PC-9 (cell line): ENCODE measurements at places on chromosomes 16 and 17. TPM values are rescaled to one million over a fixed set of nuclear protein-coding genes. Genes with fewer than 3 reads are reported as not detected.

DNA sequence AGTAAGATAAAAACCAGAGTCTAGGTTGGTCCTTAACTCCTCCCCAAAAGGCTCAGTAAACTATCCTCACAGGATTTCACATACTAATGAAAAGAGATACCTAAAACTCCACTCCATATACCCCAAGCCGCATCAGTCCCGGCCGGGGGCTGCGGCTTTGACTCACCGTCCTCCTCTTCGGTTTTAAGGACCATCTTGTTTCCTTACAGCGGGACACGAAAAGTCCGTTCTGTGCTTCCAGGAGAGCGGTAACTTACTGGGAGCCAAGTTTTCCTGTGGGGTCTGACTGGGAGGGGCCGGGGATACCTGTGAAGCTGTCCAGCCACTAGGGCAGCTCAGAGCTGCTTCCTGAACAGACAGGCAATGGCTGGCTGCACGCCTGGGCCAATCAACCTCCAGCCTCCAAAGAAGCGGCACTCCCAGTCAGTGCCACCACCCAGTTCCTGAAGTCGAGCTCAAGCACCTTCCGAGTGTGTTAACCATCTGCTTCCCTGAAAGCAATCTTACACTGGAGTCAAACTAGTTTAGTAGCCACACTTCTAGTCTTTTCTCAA, 45.5 kb downstream of the CYTH1 start:
- no peaks in the 10 kb centered on the region for H3K36me3 ChIP-seq
- peaks cover 28% of the 10 kb centered on the region for H3K4me1 ChIP-seq
- H3K27me3 ChIP-seq = no peaks in the 10 kb centered on the region
- H3K27ac ChIP-seq = peak overlapping the region; percentile 87

Gene TMEM100
- total RNA-seq = not detected in 2 replicates

DNA sequence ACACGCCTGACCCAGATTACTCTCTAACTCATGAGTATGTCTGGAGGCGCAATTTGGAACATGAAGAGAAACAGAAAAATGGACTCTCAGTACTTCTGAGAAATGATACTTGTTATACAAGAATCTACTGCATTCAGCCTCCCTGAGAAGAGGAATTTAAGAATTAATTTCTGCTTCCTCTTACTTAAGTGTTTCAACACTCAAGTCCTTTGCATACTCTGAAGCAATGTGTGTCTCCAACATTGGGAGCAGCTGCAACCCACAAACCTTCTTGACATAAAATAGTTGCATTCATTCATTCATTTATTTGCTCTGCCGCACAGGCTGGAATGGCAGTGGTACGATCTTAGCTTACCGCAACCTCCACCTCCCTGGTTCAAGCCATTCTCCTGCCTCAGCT, 199.8 kb downstream of the NPIPA7 start:
- H3K4me3 ChIP-seq = no peak overlapping the region
- no peaks in the 10 kb centered on the region for H3K36me3 ChIP-seq
- 0 out of 2 replicates have a peak, but pooled peaks cover 2% of the 10 kb centered on the region for H3K27me3 ChIP-seq
- no peaks in the 10 kb centered on the region for H3K4me1 ChIP-seq
- H3K27ac ChIP-seq = no peak overlapping the region

- H3K27ac ChIP-seq = no peak overlapping the region
- no peaks in the 10 kb centered on the region for H3K36me3 ChIP-seq
- no peaks in the 10 kb centered on the region for H3K4me1 ChIP-seq
- DNase-seq = no peak
- no peak overlapping the region for H3K4me3 ChIP-seq
Observed at GRCh38 chr17:80559825-80560251, 15.2 kb downstream of the RPTOR start.

DNA sequence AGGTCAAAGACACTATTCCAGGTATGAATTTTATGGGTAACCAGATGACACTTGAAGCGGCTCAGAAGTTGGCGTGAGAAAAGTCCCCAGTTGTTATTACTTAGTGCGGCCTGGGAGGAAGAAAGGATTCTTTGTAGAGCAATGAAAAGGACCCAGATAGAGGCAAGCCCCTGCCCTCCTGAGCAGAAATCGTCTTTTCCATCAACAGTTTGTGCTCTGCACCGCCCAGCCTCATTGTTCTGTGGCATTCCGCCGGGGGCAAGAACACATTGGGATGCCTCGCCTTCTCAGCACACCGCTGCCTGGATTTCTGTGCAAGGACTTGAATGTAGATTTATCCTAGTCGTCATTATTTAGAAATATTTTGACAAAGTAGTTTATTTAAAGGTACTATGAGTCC, 32.7 kb upstream of the CRHR1 start:
- peaks cover 98% of the 10 kb centered on the region for H3K27me3 ChIP-seq
- H3K4me3 ChIP-seq = no peak overlapping the region
- no peak overlapping the region for H3K27ac ChIP-seq
- DNase-seq = no peak

- peak overlapping the region; percentile 98 for H3K27ac ChIP-seq
- H3K27me3 ChIP-seq = no peaks in the 10 kb centered on the region
- peaks cover 69% of the 10 kb centered on the region for H3K4me1 ChIP-seq
- no peak for DNase-seq
- H3K36me3 ChIP-seq = no peaks in the 10 kb centered on the region
- no peak overlapping the region for H3K4me3 ChIP-seq
Observed at GRCh38 chr17:41649923-41650519, 25.6 kb upstream of the KRT17 start.

- no peak overlapping the region for H3K27ac ChIP-seq
- H3K4me1 ChIP-seq = no peaks in the 10 kb centered on the region
- no peaks in the 10 kb centered on the region for H3K36me3 ChIP-seq
Observed at GRCh38 chr16:87815567-87815966, 49.8 kb upstream of the KLHDC4 start.

Gene TBC1D3G
- not detected in 2 replicates for total RNA-seq

GRCh38 chr17:59121901-59122480, 15.3 kb upstream of the TRIM37 start:
- DNase-seq = no peak
- H3K27ac ChIP-seq = no peak overlapping the region
- peaks cover 8% of the 10 kb centered on the region; the same call in 1 of the 2 replicates for H3K36me3 ChIP-seq
- no peaks in the 10 kb centered on the region for H3K4me1 ChIP-seq
- no peaks in the 10 kb centered on the region for H3K27me3 ChIP-seq

Gene MGAT5B
- total RNA-seq = 13.9 and 14.3 TPM in 2 replicates
